ENCODE measurements at places on chromosomes 12 and 14.
A peak's percentile ranks its signal among the peaks of the same experiment; 100 is the strongest.

GRCh38 chr12:93261505-93262094 lies 116.1 kb upstream of the NUDT4 start:
- no peak for DNase-seq

- DNase-seq, result no peak
Observed at GRCh38 chr14:74898083-74898482, 16.4 kb downstream of the DLST start.

- no peak for DNase-seq
Observed at GRCh38 chr14:101758913-101759593, 2.5 kb upstream of the PPP2R5C start.

GRCh38 chr12:52239767-52240166 lies 6.7 kb downstream of the KRT7 start:
- no peak for DNase-seq

- DNase-seq, result peak; percentile 71
Observed at GRCh38 chr12:8687846-8688601, 9.8 kb upstream of the RIMKLB start.

DNA sequence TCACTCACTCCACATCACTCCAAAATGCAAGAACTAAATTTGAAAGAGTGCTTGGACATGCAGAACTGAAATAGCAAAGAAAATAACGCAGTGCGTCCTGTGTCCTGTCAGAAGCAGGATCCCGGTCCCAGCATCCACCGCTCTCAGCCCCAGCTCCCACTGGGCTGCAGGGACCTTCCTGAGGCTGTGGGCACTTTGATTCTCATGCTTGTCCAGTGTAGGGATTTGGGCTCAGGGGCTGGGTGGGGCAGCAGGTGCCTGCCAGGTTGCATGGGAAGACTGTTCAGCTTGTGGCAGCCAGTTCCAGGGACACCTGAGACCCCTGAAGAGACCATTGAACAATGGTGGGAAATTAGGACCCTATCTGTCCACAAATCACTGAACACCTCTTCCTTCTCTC lies 140.0 kb upstream of the FKBP4 start:
- DNase-seq, result no peak

GRCh38 chr12:21502872-21503271 lies 1.3 kb downstream of the GOLT1B start:
- no peak for DNase-seq

GRCh38 chr12:19409376-19409775 lies 29.9 kb upstream of the AEBP2 start:
- DNase-seq, result peak; percentile 68

- no peak for DNase-seq
Observed at GRCh38 chr12:108657130-108657745, 23.5 kb upstream of the SELPLG start.

DNA sequence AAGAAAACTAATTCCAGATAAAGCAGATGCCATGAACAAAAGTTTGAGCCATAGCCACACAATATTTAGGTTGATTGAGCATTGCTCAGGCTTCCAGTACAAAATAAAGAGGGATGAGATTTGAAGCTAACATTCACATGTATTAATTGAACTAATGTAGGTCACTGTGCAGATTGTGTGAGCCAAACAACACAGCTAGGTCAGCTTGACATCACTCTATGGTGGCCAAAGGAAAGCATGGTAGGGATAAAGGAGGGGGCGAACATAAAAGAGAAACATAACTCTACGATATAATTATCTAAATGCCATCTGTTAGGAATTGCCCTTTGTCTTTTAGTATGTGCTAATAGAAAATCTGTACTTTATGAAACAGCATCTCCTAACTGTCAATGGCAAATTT lies 477.7 kb upstream of the SYT1 start:
- no peak for DNase-seq

DNA sequence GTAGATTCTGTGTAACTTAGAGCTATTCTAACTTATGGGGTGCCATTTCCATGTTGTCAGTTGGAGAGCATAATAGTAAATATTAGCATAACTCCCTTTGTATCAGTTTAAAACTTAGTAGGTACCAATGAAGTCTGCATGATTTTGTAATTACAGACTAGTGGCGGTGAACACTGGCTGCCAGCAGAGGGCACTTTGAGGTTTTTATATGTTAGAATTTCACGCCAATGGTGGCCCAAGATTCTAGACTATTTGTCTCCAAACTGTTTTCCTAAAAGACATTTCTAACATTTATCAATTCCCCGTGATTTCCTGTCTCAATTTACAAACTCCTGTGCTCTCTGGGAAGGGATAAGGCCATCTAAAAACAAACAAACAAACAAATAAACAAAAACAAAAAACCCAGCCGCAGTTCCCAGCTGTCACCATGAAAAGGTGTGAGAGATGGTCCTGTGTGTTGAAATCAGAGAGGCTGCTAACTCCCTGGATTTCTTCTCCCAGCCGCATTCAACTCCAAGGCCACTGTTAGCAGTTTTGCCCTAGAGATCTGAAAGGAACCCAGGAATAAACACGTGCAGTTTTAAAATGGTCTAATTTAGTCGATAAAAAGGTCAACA lies 57.6 kb downstream of the BRMS1L start:
- DNase-seq, result peak; percentile 66

- no peak for DNase-seq
Observed at GRCh38 chr12:51270951-51271518, 820 bp upstream of the SMAGP start.

- no peak for DNase-seq
Observed at GRCh38 chr14:101077481-101078074, 174.1 kb upstream of the RTL1 start.

GRCh38 chr12:88579161-88579517 lies 1.1 kb downstream of the KITLG start:
- DNase-seq, result peak; percentile 76

DNA sequence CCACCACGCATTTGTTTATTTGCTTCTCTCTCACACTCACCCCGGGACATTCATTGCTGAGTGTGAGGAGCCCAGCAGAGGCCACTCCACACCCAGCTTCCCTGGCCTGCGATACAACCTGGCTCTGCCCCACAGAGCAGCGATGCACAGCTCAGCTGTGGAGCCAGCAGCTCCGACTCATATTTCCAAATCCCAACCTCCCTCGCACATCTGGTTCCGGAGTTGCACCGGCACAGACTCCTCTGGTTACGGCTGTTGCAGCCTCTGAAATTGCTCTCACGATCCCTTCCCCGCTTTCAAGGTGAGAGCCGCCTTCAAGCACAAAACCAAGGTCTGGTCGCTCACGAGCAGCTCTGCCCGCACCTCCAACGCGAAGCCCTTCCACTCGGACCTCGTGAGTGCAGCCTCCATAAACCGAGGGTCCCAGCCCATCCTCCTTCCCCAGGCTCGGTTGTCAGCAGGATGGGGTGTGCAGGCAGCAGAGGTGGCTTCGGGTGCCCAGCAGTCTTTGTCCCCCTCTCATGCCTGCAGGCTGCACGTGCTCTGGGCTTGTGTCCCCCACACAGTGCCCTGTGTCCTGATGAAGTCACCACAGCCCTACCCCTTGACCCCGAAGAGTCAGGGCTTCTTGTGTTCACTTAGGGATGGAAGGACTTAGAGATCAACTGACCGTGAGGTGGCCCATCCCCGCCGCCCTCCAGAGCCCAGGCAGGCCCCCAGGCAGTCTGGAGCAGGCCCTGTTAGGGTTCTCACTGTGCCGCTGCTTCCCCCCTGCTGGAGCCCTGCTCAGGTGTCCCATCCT lies 184.3 kb downstream of the ADGRD1 start:
- DNase-seq, result no peak

GRCh38 chr12:92290886-92291285 lies 145.2 kb upstream of the BTG1 start:
- DNase-seq, result no peak

DNA sequence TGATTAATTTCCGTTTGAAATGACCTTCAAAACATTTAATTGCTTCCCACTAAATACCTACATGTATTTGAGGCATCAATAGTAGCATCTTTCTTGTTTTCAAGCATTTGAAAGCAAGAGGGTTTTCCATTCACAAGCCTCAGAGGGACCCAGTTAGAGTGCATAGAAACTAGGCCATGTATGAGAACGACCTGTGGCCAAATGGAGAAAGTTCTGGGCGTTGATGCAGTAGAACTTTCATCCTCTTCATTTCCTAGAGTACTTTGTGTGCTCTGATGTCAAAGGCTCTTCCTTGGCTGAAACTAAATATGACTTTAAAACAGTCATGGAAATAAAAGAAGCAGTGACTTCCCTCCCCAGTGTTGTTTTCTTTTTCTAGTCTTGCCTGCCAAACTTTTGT lies 944 bp upstream of the DHRS7 start:
- no peak for DNase-seq

DNA sequence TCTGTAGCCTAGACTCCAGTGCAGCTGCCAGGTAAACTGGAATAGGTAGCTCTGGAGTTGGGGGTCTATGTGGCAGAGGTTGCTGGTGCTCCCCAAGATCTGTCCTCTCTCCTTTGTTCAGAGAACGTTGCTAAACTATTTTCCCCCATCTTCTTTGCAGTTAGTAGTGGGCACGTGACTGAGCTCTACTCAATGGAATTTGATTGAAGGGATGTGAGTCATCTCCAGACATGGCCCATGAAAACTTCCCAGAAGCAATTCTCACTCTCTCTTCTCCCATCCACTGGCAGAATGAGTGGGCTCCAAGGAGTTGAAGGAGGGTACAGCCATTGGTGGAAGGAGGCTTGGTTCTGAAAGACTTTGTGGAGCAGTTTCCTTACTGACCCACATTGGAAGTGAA lies 44.0 kb downstream of the PAH start:
- no peak for DNase-seq

GRCh38 chr12:22467190-22467589 lies 77.2 kb downstream of the C2CD5 start:
- no peak for DNase-seq

All from HAP-1 (cell line).